ENCODE measurements at places on chromosomes 13 and 19.

GRCh38 chr13:109024611-109025010 lies 395.2 kb downstream of the MYO16 start:
- no peaks in the 10 kb centered on the region for H3K4me1 ChIP-seq
- no peaks in the 10 kb centered on the region for H3K36me3 ChIP-seq
- no peak for DNase-seq
- H3K27me3 ChIP-seq, result peaks cover 5% of the 10 kb centered on the region
- H3K27ac ChIP-seq, result no peak overlapping the region
- no peak overlapping the region for H3K4me3 ChIP-seq

- H3K4me1 ChIP-seq, result peaks cover 42% of the 10 kb centered on the region
- H3K4me3 ChIP-seq, result no peak overlapping the region
- H3K27me3 ChIP-seq, result peaks cover 3% of the 10 kb centered on the region
- no peak overlapping the region for H3K27ac ChIP-seq
Measured at GRCh38 chr19:1852581-1853128, 4.4 kb upstream of the REXO1 start.

DNA sequence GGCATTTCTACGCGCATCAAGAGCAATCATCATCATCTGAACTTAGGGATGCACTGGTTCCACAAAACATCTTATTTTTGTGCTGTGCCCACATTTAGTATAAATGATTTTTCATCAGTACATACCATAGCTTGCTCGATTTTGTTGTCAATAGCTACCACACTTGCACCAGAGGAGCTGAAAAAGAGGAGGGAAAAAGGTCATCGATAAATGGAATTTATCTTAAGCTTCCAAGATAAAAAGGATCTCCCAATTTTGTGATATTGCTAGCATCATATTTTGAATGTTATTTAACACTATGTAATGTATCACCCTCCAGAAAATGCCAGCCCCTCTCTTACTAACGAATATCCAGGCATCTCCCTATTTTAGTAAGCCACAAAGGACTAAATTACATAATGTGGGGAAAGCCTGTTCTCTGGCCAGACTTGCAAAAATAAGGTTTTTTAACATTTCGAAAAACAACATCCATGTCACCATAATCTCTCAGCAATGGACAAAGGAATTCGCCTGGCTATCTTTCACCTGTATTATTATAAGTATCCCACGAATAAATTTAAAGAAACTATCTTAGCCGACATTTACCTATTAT lies 62.4 kb downstream of the SERP2 start:
- H3K27me3 ChIP-seq, result peaks cover under 1% of the 10 kb centered on the region
- peaks cover 75% of the 10 kb centered on the region for H3K4me1 ChIP-seq
- H3K27ac ChIP-seq, result peak overlapping the region; percentile 100
- H3K36me3 ChIP-seq, result peaks cover 25% of the 10 kb centered on the region
- H3K4me3 ChIP-seq, result peak overlapping the region; percentile 97
- DNase-seq, result no peak

- peaks cover 13% of the 10 kb centered on the region for H3K4me1 ChIP-seq
- H3K36me3 ChIP-seq, result no peaks in the 10 kb centered on the region
- peaks cover 23% of the 10 kb centered on the region for H3K27me3 ChIP-seq
- no peak overlapping the region for H3K4me3 ChIP-seq
- DNase-seq, result no peak
- H3K27ac ChIP-seq, result no peak overlapping the region
Measured at GRCh38 chr19:48543121-48543710, 8.8 kb upstream of the SULT2B1 start.

DNA sequence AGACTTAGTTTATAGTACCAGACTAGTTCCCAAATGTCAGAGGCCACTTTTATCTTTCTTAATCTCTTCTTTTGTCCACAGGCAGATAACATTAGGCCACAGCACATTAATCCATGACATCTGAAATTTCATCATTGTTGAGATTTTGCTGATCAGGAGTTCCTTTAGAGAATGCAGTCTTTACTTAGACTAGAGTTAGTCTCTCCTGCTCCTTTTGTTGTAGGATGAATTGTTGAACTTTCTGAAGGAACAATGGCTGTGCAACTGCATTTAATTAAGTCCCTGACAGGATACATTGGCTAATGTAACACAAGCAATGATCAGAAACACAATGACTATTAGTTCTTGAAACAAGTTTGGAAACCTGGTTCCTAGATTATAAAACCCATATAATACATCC lies 266.3 kb downstream of the PCDH20 start:
- no peaks in the 10 kb centered on the region for H3K27me3 ChIP-seq
- no peak for DNase-seq
- H3K27ac ChIP-seq, result no peak overlapping the region
- H3K36me3 ChIP-seq, result no peaks in the 10 kb centered on the region
- no peak overlapping the region for H3K4me3 ChIP-seq
- peaks cover 6% of the 10 kb centered on the region for H3K4me1 ChIP-seq

DNA sequence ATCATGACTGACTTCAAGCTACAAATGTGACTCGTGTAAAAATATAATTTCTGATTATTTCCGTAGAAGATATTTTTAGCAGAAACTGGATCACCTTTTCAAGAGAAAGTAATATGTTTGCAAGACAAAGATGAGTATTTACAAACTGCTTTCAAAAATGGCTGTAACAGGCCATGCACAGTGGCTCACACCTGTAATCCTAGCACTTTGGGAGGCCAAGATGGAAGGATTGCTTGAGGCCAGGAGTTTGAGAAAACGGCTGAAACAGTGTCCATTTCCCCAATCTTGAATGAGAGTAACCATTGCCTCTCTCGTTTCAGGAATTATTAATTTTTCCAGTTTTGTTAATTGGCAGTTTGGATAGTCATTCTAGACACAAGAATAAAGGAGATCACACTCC lies 3.5 kb upstream of the ZNF175 start:
- peaks cover 21% of the 10 kb centered on the region for H3K4me1 ChIP-seq
- peaks cover 46% of the 10 kb centered on the region for H3K27me3 ChIP-seq
- H3K4me3 ChIP-seq, result no peak overlapping the region
- H3K36me3 ChIP-seq, result peaks cover 8% of the 10 kb centered on the region
- H3K27ac ChIP-seq, result no peak overlapping the region
- DNase-seq, result no peak

- no peaks in the 10 kb centered on the region for H3K36me3 ChIP-seq
- no peak overlapping the region for H3K27ac ChIP-seq
- no peak overlapping the region for H3K4me3 ChIP-seq
- DNase-seq, result peak; percentile 14
- no peaks in the 10 kb centered on the region for H3K27me3 ChIP-seq
Measured at GRCh38 chr13:46492946-46493345, 60.0 kb upstream of the LRCH1 start.

DNA sequence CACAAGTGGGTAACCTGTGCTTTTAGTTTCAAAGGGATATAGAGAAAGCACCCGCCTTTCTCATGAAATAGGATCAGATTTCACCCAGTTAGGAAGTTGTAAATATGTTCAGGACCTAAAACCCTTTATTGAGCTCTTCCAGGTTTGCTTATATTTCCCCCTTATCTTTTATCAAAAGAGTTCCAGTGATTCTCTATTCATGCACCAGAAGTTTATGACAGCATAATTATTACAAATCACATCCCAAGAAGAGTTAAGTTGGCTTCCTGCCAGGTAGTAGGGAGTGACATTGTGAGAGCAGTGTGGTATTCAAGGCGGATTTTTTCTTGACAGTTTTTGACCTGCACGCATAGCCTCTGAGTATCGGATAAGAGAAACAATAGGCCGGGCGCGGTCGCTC lies 190.3 kb downstream of the STK24 start:
- peak overlapping the region; percentile 51 for H3K4me3 ChIP-seq
- H3K36me3 ChIP-seq, result peaks cover 92% of the 10 kb centered on the region
- DNase-seq, result no peak
- H3K27me3 ChIP-seq, result no peaks in the 10 kb centered on the region

- H3K27ac ChIP-seq, result peak overlapping the region; percentile 54
- H3K36me3 ChIP-seq, result no peaks in the 10 kb centered on the region
- DNase-seq, result no peak
- peaks cover 9% of the 10 kb centered on the region for H3K27me3 ChIP-seq
- H3K4me1 ChIP-seq, result no peaks in the 10 kb centered on the region
Measured at GRCh38 chr13:40506592-40507446, 159.6 kb downstream of the FOXO1 start.

DNA sequence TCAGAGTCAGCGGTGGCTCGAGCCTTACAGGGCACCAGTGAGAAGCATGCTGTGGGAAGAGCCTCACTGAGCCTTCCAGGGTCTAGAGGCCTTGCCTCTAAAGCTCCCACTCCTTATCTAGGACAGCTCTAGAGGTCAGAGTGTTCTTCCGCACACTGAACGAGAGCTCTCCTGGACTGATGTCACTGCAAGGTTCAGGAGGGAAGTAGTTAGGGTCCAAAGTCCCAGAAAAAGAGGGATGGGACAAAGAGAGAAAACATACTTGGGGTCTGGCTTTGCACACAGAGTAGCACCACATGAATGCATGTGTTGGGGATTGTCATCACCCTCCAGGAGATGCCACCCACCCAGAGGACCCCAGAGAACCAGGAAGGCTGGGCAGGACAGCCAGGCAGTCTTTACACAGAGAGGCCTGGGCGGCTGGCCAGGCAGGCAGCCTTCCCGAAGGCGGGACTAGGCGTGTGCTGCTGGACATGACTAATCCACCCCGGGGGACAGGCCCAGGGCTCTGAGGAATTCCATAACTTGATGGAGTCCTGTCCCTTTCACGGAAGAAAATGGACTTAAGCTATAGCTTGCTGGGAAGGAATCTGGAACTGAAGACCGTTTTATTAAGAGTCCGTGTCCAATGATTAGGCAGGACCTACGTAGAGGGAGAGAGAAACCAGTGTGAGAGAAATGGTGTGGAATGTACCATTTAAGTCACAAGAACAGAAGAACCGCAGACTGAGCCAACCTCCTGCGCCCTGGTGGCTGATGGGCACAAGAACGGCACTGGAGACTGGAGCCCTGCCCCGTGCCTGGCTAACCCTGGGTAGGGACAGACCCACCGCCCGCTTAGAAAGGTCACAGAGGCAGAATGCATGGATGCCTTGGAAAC lies 16.6 kb upstream of the EPHX3 start:
- peak overlapping the region; percentile 93 for H3K27ac ChIP-seq
- peaks cover 51% of the 10 kb centered on the region for H3K36me3 ChIP-seq
- no peak overlapping the region for H3K4me3 ChIP-seq
- H3K27me3 ChIP-seq, result no peaks in the 10 kb centered on the region

- H3K36me3 ChIP-seq, result no peaks in the 10 kb centered on the region
- DNase-seq, result peak; percentile 17
- peaks cover 54% of the 10 kb centered on the region for H3K27me3 ChIP-seq
- no peak overlapping the region for H3K27ac ChIP-seq
- peak overlapping the region; percentile 83 for H3K4me3 ChIP-seq
Measured at GRCh38 chr13:76884186-76884906, 1.9 kb downstream of the KCTD12 start.

DNA sequence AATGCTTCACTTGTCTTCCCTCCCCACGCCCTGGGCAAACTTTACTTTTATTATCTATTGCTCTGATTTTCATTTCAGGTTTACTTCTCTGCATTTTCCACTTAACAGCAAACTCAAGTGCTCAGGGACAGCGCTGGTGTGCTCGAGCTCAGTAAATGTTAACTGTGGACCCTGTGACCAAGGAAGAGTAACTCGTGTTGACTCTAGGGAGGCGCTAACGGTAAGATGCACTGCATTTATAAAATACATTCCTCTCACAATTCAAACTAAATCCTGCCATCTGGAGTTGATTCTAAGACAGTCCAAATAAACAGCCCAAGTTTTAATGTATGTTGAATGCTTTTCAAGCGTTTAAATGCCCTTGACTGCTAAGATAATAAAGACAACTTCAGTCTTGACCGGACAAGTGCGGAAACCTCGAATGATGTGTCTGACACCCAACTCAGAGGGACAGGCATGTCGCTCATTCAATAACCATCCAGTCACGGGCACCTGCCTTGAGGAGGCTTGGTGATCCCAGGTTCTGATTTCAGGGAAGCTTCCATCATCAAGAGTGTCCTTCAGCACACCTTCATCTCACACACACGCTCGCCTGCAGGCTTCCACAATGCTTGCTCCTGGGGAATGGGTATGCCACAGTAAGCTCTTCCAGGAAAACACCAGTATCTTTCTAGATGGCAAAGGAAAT lies 93.2 kb downstream of the STK24 start:
- H3K4me3 ChIP-seq, result peak overlapping the region; percentile 71
- no peaks in the 10 kb centered on the region for H3K36me3 ChIP-seq
- H3K27ac ChIP-seq, result peak overlapping the region; percentile 99
- peaks cover 3% of the 10 kb centered on the region for H3K27me3 ChIP-seq

DNA sequence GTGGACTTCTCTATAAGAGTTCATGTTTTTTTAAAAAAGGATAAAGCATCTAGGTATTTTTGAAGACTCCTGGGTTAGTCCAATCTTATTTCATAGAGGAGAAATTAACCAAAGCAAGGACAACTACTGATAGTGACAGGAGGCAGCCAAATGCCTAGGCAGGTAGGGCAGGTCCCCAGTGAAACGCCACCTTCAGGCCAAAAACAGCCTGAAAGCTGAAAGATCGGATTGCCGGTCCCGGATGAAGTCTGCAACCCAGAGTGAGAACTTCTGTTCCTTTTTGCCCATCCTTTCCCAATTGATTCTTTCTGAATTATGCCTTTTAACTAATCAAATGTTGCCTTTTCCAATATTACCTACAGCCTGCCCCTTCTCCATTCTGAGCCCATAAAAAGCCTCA lies 6.1 kb upstream of the GGACT start:
- H3K36me3 ChIP-seq, result no peaks in the 10 kb centered on the region
- peaks cover 15% of the 10 kb centered on the region for H3K27me3 ChIP-seq
- H3K4me3 ChIP-seq, result no peak overlapping the region

- peaks cover 6% of the 10 kb centered on the region for H3K27me3 ChIP-seq
- no peak overlapping the region for H3K27ac ChIP-seq
- no peak overlapping the region for H3K4me3 ChIP-seq
Measured at GRCh38 chr19:45355402-45355801, 14.9 kb downstream of the KLC3 start.

- H3K36me3 ChIP-seq, result peaks cover 8% of the 10 kb centered on the region
- no peak overlapping the region for H3K27ac ChIP-seq
- DNase-seq, result no peak
- no peaks in the 10 kb centered on the region for H3K4me1 ChIP-seq
- H3K4me3 ChIP-seq, result no peak overlapping the region
Measured at GRCh38 chr19:4493104-4493928, 21.2 kb downstream of the HDGFL2 start.

DNA sequence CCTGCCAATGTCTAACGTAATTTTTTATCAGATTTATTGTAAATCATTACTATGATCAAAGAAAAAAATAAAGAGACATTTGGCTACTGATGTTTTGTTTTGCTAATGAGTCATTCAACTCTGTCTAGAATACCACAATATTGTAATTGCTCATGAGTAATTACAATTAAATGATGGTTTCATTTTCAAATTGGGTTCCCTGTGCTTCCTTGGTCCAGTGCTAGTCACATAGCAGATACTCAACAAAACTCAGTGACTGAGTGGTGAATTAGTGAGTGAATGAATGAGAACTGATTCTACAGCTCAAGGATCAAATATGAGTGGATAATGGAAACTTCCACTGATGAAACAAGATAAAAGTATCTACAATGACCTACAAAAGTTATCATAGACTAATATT lies 304.7 kb downstream of the POU4F1 start:
- H3K27ac ChIP-seq, result no peak overlapping the region
- H3K4me3 ChIP-seq, result no peak overlapping the region
